ENCODE measurements at places on chromosomes 4 and X.
A peak's percentile ranks its signal among the peaks of the same experiment; 100 is the strongest.

DNA sequence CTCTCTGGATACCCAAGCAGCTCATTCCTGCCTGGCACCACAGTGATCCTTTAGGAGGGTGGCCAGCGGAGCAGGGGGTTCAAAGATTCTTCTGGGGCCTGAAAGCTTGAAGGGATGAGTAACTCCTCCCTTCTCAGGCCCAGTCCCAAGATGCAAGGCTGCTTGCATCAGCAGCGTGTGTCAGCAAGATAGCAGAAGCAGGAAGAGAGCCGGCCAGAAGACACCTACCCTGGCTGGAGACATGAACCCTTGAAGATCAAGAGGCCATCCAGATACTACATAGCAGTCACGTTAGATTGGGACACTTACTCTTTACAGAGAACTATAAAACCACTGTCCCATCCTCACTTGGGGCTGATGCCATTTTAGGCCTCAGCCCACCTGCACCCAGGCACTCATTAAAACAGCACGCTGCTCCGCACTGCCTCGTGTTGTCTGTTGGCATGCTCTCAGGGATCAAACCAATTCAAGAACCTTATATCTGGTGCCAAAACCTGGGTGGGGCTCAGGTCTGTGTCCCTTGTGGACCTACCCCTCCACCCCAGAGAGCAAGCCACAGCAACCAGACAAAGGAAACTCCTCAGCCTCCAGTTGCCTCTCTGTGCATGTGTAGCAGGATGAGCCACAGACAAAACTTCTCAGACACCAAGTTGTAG is 6.5 kb downstream of the UGT2B17 start:
- no peak for DNase-seq

- DNase-seq, result no peak
Measured at GRCh38 chrX:122788216-122788615, 395.9 kb upstream of the GRIA3 start.

DNA sequence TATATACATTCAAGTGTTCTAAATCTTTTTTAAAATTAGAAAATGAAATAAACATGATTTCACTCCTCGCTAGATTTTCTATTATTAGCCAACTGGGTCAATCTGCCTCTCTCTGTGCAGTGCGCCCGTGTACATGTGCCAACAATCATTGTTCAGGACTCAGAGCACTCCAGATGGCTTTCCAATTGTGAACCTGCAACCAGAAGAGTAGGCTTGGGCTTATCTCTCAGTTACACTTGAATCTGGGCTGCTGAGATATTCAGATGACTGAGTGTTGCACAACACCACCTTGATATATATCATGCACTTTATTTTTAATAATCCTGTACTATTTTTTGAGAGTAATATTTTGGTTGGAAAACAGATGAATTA is 184.0 kb upstream of the FSTL5 start:
- DNase-seq, result no peak

DNA sequence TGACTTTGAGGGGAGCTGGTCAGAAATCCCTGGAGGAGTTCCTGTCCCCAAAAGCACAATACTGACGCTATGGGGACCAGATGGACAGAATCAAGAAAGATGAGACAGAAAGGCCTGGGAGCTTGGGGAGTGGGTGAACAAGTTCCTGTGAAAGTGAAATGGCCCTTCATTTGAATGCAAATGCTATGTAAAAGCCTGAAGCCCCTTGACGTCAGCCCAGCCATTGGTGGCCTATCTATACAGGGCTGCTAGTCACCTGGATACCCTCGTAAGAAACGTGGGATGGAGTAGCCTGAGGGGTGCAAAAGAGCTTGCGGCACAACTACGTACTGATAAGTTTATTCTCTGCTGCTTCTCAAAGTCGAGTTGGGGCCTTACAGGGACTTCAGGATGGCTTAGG is at the start of gene CDX4:
CDX4 (plus strand) TSS at position 223 of the 400 bp plus-strand sequence. CDS start 201 bp downstream, outside the sequence.
- no peak for DNase-seq

DNA sequence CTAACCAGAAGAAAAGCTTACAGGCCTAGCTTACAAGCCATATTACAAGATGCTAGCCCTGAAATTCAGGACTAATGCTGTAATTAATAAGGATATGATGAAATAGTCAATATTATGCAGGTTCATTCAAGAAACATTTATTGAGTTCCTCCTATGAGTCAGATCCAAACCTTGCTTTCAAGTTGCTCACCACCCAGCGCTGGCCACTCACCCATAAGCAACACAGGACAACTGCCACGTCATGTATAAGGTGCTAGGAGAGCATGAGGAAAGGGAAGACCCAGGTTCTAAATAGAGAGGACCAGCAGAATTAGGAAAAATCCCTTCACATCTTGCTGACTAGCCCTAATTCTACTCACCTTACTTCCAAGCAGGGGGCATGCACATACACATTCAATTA is 23.3 kb downstream of the MAML3 start:
- DNase-seq, result no peak

- no peak for DNase-seq
Measured at GRCh38 chr4:76036855-76037254, 985 bp upstream of the CXCL11 start.

GRCh38 chr4:152679414-152680281 is at the start of gene TMEM154:
TMEM154 (minus strand) TSS chr4:152679997; CDS start chr4:152679933, 64 bp downstream.
- peak; percentile 75 for DNase-seq

DNA sequence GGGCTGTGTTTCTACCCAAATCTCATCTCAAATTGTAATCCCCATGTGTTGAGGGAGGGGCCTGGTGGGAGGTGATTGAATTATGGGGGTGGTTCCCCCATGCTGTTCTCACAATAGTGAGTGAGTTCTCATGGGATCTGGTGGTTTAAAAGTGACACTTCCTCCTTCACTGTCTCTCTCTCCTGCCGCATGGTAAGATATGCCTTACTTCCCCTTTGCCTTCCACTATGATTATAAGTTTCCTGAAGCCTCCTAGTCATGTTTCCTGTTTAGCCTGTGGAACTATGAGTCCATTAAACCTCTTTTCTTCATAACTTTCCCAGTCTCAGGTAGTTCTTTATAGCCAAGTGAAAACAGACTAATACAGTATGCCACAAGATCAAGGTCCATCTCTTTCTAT is 70.0 kb upstream of the MSX1 start:
- no peak for DNase-seq

DNA sequence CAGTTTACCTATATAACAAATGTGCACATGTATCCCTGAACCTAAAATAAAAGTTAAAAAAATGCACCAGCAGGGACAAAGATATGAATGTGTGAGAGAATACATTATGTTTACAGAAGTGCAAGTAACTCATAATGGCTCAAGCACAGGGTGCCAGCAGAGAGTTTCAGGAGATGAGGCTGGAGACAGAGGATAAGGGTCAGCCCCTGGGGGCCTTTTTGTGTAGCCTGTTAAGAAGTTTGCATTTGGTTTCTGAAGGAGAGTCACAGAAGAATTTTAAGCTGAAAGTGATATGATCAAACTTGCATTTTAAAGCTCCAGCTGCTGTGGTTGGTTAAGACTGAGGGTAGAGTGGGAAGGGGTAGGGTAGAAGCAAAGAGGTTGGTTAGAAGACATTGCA is 48.6 kb upstream of the CAPN6 start:
- DNase-seq, result no peak

DNA sequence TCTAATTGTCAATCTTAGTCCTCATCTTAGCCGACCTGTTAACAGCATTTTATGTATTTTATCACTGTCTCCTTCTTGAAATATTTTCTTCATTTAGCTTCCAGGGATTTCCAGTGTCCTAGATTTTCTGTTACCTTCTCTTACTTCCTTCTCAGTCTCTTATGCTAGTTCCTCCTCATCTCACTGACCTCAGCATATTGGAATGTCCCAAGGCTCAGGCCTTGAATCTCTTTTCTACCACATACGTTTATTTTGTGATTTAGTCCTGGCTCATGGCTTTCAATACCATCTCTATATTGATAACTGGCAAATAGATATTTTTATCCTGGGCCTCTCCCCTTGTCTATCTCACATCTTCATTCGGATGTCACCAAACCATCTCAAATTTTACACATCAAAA is 61.1 kb downstream of the IQCM start:
- no peak for DNase-seq

DNA sequence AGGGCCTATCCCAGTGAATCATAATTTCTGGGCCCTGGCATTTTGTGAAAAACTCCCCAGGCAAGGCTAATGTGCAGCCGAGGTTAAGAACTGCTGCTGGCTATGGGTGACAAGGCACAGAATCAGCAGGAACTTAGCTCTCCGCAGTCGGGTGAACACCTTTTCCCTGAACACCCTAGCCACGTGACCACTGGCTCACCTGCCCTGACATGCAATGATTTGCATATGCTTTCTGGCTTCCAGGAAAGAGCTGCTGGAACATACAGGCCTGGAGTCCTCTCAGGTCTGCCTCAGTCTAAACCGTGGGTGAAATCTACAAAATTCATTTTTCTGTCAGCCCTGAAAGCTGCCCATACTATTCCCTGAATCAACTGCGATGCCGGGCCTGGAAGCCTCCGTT is 56.6 kb downstream of the ZNF827 start:
- DNase-seq, result peak; percentile 54

DNA sequence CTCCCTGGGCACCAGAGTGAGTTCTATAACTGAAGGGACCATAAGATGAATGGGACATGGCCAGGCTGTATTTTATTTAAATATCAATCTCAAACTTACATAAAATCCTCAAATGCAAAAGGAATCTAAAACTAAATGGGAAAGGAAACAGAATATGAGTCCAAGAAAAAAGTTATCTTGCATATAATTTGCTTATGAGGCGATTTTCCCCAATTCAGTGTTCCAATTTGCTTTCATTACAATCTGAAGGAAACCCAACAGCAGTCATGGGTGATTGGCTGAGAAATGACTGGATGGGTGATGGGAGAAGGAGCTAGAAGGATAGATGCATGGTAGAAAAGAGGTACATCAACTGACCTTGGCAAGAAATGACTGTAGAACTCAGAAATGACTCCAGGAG is 511.3 kb upstream of the TENM3 start:
- no peak for DNase-seq

Measured in NCI-H1417 (cell line).